ENCODE measurements at places on chromosomes 2 and 18. TPM values are rescaled to one million over a fixed set of nuclear protein-coding genes. Genes with fewer than 3 reads are reported as not detected.
A peak's percentile ranks its signal among the peaks of the same experiment; 100 is the strongest.

- DNase-seq = no peak
These were observed 11.4 kb downstream of the MYO5B start for GRCh38 chr18:50183556-50183955.

GRCh38 chr2:10362096-10362897, 59.6 kb downstream of the HPCAL1 start:
- no peak for DNase-seq

DNA sequence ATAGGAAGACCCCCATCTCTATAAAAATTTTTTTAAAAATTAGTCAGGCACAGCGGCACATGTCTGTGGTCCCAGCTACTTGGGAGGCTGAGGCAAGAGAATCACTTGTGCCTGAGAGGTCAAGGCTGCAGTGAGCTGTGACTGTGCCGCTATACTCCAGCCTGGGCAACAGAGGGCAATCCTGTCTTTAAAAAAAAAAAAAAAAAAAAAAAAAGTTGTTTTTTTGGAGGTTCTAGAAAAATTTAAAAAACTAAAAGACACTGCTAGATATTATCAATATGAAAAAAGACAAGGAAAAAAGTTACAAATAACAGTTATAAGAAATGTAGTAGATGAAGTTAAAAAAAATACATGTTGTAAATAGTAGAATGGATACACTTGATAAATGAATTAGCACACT, 56.1 kb upstream of the C2orf15 start:
- DNase-seq = no peak

- peak; percentile 62 for DNase-seq
These were observed 24.9 kb downstream of the GLI2 start for GRCh38 chr2:120760446-120761135.

GRCh38 chr2:54840559-54841468, 117.4 kb downstream of the EML6 start:
- DNase-seq = no peak

ASAP2 gene
- 15.2 TPM for total RNA-seq

CRYGA gene
- not detected for total RNA-seq

HOXD3 gene
- total RNA-seq = not detected

All from right cardiac atrium (tissue), 5 donors.